ENCODE measurements at places on chromosomes 6 and 20.
A peak's percentile ranks its signal among the peaks of the same experiment; 100 is the strongest.

DNA sequence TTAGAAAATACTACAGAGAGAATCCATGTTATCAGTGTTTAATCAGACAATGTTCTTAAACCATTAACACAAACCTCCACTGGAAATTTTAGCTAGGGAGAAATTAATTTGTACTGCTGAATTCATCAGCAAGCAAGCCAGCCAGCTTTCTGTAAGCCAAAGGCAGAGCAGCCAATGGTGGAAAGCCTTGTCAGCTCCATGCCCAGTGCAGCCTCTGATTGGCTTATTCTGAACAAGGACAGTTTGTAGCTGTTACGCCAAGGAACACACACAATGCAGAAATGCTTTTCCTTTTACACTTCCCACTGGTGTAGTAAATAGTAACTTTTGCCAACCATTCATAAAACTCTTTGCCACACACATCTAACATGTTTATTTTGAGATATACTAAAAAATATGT lies 265.0 kb downstream of the TENT5A start:
- no peak for DNase-seq

GRCh38 chr20:11847827-11848226 lies 69.9 kb upstream of the BTBD3 start:
- no peak for DNase-seq

DNA sequence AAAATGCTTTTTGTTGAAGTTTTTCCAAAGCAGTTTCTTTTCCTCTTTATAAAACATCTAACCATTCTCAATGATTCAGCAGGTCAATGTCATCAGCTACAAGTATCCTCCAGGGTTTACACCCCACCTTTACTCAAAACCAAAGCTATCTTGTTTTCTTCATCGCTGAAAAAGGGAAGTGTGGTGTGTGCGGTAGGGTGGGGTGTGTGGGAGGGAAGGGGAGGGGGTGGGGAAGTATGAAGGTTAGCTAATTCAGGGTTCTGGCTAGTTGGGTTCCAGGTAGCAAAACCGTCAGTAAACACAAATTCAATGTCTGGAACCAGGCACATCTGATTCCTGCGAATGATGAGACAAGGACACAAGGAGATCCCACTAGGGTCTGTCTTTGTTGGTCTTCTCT lies 189.6 kb downstream of the GJA10 start:
- DNase-seq, result no peak

GRCh38 chr6:108610270-108610839 lies 49.6 kb downstream of the FOXO3 start:
- DNase-seq, result no peak

DNA sequence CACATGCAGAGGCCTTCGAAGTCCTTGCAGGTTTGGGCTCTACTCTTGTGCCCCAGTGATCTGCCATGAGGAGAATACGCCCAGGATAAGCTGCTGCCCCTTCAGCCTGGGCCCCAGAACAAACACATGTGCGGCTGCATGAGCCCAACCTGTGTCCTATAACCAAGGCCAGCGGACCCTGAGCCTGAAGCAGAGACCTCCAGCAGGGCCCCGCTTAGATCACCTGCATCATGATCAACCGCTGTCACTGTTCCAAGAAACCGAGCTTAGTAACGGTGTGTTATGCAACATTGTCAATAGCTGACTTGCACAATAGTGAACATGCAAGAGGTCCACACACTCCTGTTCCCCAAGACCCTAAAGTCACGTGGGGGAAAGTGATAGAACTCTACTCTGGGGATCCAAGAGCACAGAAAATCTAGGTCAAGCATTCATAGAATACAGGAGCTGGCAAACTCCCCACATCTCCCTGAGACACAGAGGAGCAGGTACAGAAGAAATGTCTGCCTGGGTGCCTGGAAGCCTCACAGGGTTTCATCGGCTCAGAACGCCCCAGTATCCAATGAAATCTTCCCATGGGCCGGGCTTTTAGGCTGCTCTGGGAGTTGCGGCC lies 136.2 kb downstream of the BMP7 start:
- DNase-seq, result peak; percentile 44

- DNase-seq, result no peak
Observed at GRCh38 chr6:79607000-79607399, 24.1 kb upstream of the SH3BGRL2 start.

- no peak for DNase-seq
Observed at GRCh38 chr20:23988561-23988960, at the start of gene GGTLC1. GGTLC1 (minus strand) TSS chr20:23988779; CDS start chr20:23986611, 2,168 bp downstream.

DNA sequence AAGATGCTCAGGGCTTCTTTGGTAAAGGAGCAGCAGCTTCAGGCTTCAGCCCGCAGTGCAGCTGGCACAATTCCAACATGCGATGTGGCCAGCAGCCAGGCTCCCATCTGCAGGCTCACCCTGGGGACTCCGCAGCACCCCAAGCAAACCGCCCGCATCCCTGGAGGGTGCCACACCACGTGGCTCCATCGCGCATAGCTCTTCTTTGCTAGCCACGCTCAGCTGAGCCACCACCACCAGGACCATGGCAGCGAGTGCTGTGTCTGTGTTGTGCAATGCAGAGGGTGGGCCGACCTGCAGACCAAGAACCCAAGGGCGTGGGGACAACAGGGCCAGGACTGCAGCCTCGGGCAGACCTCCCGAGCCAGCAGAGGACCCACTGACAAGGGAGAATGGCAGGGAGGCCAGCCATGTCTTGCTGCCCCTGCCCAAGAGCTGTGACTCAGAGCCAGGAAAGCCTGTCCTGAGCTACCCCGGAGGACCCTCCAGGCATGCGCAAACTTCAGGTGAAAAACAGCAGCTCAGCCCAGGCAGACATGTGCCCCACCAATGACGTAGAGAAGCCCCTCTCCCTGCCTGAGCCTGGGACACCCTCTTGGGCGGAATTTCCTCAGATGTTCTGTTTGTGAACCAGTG lies 87.8 kb downstream of the GINS1 start:
- no peak for DNase-seq

DNA sequence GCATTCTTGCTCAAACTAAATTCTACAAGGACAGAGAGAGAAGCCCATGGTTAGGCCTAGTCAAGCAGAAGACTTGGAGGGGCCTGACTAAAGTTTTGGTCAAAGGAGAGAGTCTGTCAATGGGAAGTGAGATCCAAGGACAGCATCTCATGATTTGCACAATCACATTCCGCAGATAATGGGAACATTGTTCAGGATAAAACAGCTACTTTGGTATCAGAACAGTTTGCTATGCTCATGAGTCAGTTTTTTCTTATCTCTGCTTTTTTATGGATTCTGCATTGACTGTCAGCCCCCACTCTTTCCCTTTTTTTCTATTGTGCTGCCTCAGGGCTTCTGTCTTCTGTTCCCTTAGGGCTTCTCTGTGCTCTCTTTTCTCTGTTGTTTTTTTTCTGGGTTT lies 28.6 kb downstream of the AKAP7 start:
- DNase-seq, result peak; percentile 39

DNA sequence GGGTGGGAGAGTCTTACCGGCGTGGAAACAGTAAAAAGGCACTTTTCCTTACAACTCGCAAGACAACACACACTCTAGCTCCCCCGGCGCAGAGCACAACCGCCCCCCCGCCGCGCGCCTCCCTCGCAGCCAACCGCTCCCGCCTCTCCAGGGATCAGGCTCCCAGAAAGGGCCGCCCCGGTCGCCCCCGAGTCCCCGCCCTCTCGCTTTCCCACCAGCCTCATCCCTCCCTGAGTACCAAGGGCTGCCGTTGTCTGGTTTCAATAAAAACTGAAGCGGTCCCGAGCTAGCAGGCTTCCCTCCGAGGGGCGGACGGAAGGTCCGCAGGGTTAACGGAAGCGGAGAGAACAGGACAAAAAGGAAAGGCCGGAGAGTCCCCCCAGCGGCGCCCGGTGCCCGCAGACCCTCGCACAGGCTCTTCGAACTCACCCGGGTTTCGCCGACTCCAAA lies 804 bp downstream of the ELOVL5 start:
- DNase-seq, result peak; percentile 73

DNA sequence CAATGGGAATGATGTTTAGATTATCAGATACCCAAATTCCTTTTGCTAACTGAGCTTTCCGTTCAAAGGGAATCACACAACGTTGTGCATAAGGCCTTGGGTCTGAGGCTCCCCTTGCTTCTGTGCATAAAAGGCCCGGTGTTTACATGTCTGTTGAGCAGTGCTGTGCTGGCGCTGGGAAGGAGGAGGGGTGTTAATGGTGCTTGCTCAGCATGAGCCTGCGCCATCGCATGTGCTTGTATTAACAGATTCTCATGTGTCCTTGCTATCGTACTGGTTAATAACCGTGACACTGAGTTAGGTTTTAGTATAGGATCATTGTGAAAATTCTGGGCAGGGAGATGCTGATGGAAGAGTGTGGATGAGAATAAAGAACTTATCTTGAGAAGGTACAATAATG lies 62.3 kb upstream of the TRAF3IP2 start:
- no peak for DNase-seq

DNA sequence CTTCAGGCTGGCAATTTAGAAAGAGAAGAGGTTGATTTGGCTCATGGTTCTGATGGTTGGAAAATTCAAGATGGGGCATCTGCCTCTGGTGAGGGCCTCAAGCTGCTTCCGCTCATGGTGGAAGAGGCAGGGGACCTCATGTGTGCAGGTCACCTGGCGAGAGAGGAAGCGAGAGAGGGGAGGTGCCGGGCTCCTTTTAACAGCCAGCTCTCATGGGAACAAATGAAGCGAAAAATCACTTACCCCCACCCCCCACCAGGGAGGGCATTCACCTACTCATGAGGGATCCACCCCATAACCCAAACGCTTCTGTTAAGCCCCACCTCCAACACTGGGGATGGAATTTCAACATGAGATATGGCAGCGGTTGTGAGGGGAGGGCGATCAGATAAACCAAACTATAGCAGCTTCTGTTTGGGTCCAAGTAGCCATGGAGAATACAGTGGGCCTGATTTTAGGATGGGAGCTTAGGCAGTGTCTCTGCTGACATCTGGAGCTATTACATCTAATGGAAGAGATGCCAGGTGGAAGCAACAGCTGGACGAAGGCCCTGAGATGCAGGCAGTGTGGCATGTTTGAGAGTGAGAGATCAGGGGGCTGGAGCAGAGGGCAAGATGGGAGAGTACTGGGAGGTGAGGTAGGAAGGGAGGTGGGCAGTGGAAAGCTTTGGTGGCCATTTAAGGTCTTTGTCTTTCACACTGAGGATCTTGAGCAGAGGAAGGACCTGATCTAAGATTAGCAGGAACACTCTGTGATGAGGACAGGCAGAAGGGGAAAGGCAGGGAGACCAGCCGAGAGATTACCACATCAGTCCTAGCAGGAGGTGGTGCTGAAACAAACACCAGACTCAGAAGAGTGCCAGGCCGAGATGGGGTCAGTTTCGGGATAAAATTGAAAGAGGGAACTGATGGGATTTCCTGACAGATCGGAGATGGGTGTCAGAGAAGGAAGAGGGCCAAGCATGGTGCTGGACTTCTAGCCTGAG lies 161.8 kb downstream of the NFATC2 start:
- no peak for DNase-seq

DNA sequence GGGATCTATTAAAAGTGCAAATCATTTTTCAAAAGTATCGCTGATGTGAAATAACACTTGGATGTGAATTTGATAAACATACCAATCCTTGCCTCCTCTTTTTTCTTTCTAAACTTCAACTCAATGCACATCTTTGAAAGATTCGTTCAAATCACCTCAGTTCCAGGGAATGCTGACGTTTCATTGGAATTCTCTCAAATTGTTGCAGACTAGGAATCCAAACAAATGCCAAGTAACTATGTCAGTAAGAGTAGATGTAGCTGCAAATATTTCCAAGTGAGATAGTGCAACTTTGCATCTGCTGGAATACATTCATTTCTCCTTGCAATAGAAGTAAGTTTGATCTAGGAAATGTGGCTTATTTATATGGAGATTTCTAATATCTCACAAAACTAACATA lies 220.7 kb downstream of the FUT9 start:
- DNase-seq, result no peak

GRCh38 chr6:6008648-6009421 lies 2.1 kb upstream of the NRN1 start:
- peak; percentile 70 for DNase-seq

- DNase-seq, result peak; percentile 68
Observed at GRCh38 chr20:40506537-40506939, 182.5 kb downstream of the MAFB start.

GRCh38 chr20:11375335-11375734 lies 542.4 kb upstream of the BTBD3 start:
- DNase-seq, result no peak

- DNase-seq, result no peak
Observed at GRCh38 chr6:116096979-116097816, 3.5 kb upstream of the NT5DC1 start.

DNA sequence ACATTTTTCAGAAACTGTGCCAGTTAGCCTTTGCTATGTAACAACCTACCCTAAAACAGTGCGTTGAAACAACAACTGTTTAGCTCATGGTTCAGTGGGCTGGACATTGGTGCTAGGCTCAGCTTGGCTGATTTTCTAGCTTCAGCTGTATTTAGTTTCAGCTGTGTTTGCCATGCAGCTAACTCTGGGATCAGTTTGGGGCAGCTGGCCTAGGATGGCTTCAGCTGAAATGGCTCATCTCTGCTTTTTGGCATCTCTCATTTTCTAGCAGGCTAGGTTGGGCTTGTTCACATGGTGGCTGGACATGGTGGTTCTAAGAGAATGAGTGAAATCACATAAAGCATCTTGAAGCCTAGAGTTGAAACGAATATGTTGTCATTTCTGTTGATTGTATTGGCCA lies 464.2 kb downstream of the QKI start:
- DNase-seq, result no peak

DNA sequence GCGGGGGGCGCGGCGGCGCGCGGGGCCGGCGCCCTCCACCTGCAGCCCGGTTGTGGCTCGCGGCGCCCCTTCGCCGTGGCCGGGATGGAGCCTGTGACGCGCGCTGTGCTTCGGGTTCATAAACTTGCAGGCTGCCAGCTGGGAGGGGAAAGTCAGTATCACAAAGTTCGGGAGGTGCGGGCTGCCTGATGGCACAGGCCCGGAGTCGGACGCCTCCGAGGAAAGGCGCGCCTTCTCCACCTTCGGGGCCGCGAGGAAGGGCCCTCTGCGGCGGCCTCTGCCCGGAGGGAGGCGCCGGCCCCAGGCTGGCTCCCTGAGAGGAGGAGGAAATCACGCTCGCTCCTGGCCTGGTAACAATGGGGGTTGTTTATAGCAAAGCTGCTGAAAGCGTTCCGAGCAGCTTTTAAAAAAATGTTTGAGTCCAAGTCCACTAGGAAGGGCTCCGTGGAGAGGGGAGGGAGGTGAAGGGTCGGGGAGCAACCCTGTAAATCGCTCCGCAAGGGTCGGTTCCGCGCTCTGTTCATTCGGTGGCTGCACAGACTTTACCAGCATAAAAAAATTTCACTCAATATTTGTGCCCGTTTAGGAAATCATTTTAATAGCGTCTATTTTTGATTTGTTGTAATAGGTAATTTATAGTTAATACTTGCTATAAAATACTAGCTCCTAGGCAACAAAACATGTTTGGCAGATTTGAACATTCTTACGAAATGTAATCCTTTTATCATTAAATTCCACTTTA lies 1.0 kb downstream of the AFDN start:
- peak; percentile 43 for DNase-seq

DNA sequence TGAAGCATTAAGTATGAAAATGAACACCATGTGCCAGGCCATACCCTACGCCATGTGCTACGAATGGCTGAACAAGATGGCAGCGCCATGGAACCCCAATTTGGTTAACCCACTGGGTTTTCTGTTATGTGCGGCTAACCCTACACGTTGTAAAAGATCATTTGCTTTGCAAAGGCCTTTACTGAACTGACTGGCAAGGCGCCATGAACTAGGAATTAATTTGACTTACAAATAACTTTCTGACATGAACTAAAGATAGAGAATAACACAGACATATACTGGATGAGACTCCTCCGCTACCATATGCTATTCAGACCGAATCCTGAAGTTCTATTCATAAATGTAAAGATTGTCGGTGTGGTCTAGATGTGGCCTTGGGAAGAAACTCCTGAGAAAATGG lies 3.9 kb downstream of the CNKSR3 start:
- DNase-seq, result no peak

Data from large intestine (tissue), 12 donors.